ENCODE measurements at places on chromosomes 13 and 19.

DNA sequence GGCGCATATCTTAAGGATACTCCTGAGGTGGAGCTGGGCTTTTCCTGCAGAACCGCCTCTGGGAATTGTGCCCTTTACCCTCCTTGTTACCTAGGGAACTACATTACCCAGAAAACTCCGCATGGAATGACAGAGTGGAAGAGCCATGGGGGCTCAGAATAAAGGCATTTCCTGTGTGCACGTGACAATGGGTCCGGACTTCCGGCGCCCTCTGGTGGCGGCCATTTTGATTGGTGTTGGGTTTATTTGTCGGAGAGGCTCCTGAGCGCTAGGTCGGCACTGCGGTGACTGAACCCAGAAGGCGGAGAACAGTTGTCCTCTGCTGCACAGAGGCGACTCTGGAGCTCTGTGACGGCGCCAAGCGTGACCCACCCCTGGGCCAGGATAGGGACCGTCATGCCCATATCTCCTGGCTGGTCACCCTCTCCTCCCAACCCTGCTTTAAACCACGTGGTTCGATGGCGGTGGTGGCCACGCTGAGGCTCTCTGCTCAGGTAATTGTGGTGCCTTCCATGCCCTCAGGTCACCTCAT is at the start of gene ZNF587B:
ZNF587B (plus strand) TSS at position 229 of the 532 bp plus-strand sequence; CDS start at position 459, 230 bp downstream.
- peak; percentile 72 for DNase-seq

- DNase-seq = no peak
Observed at GRCh38 chr19:10392120-10392519, 11.2 kb downstream of the CDC37 start.

DNA sequence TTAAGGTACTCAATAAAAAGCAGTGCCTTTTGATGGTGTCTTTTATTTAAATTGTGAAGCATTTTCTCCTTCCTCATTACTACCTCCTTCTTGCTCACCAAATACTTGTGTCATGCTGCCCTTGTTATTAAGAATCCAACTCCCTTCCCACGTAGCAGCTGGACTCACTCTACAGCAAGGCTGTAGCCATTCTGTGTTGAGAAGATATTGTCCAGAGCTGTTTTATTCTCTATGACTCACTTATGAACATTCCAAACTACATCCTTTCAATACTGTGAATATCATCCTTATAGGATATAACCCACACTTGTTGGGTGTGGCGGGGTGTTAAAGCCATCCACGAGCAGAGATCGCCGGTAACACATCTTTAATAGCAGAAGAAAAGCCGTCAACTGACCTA is 1671.5 kb upstream of the SLC10A2 start:
- no peak for DNase-seq

GRCh38 chr19:16579381-16579780 is 7.2 kb upstream of the SLC35E1 start:
- DNase-seq = no peak

- no peak for DNase-seq
Observed at GRCh38 chr19:32638625-32639024, 36.4 kb downstream of the ANKRD27 start.

DNA sequence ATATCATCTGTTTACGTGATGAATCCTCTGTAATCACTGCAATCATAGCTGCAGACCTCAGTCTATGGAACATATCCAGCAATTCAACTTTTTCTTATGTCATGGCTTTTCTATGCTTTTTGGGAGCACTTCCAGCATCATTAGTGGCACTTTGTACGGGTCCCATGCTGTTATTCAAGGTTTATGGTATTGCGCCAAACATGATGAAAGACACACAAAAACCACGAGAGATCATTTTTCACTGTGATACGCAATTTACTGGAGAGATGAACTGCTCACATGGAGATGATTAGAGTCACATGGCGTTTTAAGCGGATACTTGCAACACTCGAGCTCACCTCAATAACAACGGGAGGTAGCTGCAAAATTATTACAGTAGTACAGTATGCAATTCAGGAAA is 2101.7 kb upstream of the PCDH20 start:
- peak; percentile 24 for DNase-seq

DNA sequence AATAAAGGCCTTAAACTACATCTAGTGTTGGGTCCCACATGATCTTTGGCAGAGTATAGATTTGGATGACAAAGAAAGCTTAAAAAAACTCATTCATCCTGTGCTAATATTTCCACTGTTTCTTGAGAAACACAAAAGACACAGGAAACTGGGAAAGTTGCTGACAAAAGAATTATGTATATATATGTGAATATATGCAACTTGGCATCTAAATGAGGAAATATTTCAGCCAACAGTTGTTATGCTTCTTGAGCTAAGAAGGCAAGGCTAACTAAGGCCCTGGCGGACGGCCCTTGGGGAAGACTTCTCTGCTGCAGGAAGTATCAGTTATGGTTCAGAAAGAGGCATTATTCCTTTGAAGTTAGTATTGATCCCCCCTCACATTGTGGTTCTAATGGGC is 491.8 kb downstream of the DIAPH3 start:
- DNase-seq = peak; percentile 31

- DNase-seq = no peak
Observed at GRCh38 chr13:50170447-50171037, 155.3 kb downstream of the KCNRG start.

DNA sequence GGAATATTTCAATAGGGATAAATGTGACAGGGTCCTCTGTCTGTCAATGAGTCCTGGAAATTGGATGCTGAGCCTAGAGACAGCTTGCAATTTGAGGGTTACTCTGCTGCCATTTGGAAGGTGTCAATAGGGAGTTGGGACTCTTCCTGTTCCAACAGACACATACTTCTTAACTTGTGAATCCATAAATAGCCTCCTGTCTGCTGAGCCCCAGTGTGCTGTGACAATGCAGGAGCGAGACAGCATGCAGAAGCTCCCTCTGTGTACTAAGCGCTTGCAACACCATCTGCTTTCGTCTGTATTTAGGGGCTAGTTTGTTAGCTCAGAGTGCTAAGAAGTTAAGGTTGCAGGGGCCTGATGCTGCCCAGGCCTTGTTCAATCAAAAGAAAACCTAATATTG is 58.5 kb upstream of the GPR12 start:
- no peak for DNase-seq

DNA sequence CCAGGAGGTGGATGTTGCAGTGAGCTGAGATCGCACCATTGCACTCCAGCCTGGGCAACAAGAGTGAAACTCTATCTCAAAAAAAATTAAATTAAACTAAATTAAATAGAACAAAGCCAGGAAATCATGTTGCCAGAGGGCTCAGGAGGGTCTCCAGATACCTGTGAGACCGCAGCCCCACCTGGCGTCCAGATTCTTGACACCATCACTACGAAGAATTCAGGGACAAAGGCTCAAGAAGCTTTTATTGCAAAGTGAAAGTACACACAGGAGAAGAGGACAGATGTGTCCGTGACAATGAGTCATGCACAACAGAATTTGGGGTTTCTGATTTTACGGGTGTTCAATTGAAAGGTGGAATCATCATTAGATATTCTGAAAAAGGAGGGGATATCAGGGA is 76.6 kb downstream of the STOML3 start:
- DNase-seq = no peak

GRCh38 chr19:3363841-3364500 is 2.4 kb upstream of the NFIC start:
- DNase-seq = no peak

GRCh38 chr19:47824396-47824795 is 2.7 kb downstream of the CRX start:
- no peak for DNase-seq

DNA sequence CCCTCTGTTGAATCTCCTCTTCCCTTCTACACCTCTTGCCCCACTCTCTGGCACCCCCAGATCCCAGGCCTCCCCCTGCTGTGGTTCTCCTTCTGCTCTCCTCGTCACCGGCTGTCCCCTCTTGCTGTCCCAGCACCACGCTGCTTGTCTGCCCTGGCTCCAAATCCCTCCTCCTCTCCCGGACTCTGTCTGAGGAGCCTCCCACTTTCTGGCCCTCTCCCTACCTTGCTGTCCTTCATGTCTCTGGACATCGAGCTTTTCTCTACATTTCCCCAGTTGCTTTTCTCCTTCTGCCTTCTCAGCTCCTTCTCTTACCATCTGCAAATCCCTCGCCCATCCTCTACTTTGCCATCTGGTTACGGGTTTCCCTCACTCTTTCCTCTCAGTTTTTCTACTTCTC is 1.2 kb downstream of the ZNF347 start:
- peak; percentile 40 for DNase-seq

DNA sequence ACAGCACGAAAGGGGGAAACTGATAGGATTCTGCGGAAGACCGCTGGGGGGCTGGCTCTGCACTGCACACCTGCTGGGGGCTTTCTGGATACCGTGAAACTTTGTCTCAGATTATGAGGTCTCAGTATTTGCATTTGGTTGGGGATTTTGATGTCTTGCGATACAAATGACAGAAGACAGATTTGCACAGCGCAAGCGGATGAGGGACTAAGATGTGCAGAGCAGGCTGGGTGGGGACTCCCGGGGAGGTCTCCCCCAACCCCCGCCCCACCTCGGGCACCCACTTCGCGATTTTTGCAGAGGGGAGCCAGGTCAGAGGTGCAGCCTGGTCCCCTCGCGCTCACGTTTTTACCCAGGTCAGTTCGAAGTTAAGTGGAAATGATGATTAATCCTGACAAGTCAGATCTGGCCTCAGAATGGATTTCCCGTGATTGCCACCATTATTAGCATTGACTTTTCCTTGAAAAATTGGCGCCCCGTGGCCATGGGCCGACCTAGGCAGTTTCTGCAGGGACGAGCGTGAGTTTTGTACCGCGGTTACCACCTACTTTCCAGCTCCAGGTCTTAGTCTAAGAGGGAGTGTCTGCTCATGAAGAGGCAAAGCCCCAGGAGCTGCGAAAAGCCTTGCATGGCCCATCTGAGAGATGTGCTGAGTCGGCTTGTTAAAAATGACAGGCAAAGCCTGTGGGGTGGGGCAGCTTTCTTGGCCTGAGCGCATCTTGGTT is 1.3 kb upstream of the GJB2 start:
- no peak for DNase-seq

- no peak for DNase-seq
Observed at GRCh38 chr13:43246382-43246781, 223.0 kb downstream of the DNAJC15 start.

GRCh38 chr19:7489609-7490044 is 792 bp upstream of the PEX11G start:
- DNase-seq = no peak

DNA sequence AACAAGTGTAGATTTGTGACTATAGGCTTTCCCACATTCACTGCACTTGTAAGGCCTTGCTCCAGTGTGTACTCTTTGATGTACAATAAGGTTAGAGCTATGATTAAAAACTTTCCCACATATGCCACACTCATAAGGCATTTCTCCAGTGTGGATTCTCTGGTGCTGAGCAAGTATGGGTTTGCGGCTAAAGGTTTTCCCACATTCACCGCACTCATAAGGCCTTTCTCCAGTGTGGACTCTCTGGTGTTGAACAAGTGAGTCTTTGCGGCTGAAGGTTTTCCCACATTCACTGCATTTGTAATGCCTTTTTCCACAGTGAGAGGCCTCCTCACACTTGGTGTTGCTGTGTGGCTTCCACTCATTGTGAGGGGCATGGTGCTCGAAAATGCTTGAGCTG is 3.7 kb downstream of the ZNF772 start:
- no peak for DNase-seq

DNA sequence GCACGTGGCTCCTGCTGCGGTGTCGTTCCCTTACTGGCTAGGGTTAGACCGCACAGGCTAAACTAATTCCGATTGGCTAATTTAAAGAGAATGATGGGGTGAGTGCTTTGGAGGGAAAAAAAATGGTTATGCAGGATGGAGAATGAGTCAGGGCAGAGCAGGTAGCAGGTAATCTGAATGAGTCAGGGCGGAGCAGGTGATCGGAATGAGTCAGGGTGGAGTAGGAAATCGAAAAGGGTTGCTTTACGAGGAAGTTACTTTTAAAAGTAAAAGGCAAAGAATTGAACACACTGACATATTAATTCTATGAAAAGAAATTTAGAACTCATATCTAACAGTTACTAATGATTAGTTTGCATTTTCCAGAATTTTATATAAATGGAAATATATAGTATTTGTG is 335.5 kb downstream of the FOXO1 start:
- no peak for DNase-seq

DNA sequence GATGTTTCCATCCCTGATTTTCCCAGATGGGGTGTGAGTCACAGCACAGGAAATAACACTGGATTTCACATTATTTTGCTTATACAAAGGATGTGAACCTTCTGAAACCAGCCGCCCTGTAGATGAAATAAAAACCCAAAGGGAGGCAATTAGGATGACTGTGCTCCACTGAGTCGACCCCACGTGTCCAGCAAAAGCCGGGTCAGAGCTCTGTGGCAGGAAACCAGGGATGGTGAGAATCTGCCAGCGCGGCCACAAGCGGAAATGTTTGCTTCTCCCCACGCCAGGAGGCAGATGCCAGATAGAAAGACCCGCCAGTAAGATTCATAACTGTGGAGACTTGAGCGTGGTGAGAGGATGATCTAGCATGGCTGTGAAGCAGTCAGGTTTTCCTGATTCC is 764.4 kb downstream of the LIG4 start:
- peak; percentile 77 for DNase-seq

- no peak for DNase-seq
Observed at GRCh38 chr13:97339988-97340749, 93.8 kb upstream of the RAP2A start.

GRCh38 chr19:49455773-49456172 is 2.7 kb downstream of the ALDH16A1 start:
- DNase-seq = no peak

DNA sequence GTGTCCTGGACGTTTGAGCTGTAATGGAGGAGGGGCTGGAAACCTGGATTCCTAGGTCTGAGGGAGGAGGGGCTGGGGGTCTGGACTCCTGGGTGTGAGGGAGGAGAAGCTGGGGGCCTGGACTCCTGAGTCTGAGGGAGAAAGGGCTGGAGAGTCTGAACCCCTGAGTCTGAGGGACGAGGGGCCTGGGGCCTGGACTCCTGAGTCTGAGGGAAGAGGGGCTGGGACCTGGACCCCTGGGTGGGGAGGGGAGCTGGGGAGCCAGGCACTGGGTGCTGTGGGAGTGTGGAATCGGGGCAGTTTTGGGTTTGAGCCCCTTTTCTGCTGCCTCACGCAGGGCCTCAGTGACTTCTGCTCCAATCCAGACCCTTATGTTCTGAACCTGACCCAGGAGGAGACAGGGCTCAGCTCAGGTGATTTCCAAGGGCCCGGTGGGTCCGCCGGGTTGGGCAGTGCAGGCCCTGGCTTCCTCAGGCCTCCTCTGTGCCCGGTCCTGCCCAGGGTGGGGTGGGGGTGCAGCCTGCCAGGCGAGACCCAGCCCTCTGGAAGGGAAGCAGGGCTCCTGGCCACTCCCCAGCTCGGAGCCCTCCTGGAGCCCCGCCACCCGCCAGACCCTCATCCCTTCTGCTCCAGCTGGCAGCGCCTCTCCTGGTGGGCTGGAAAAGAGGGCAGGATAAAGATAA is 14.4 kb downstream of the TTYH1 start:
- no peak for DNase-seq

- peak; percentile 78 for DNase-seq
Observed at GRCh38 chr13:114130837-114131582, 1.4 kb downstream of the RASA3 start.

GRCh38 chr19:46390866-46391265 is 22.5 kb downstream of the CCDC8 start:
- peak; percentile 40 for DNase-seq

DNA sequence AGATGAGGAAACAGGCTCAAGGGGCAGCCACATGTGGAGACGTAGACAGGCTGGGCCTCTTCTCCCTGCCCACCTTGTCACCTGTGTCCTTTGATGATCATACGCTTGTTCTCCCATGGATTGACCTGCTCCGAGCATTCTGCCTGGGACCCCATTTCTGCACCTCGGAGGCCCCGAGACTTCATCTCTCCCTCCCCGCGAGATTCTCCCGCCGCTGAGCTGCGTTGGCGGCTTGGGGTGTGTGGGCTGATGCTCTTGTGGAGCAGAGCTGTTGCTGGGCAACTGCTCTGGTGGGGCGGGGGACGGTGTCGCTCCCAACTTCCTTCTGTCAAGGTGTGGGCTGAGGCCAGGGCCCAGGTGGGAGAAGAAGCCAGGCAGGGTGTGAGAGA is 22.1 kb downstream of the MAST3 start:
- no peak for DNase-seq

Measured in femur (tissue), 1 donor.